ENCODE measurements at places on chromosomes 1 and 21.

- peak; percentile 75 for DNase-seq
Observed at GRCh38 chr1:44049839-44050238, 18.6 kb upstream of the SLC6A9 start.

- no peak for DNase-seq
Observed at GRCh38 chr1:113293256-113293626, 97.1 kb upstream of the MAGI3 start.

GRCh38 chr1:85609976-85610375 lies 29.4 kb downstream of the CCN1 start:
- DNase-seq, result peak; percentile 78

DNA sequence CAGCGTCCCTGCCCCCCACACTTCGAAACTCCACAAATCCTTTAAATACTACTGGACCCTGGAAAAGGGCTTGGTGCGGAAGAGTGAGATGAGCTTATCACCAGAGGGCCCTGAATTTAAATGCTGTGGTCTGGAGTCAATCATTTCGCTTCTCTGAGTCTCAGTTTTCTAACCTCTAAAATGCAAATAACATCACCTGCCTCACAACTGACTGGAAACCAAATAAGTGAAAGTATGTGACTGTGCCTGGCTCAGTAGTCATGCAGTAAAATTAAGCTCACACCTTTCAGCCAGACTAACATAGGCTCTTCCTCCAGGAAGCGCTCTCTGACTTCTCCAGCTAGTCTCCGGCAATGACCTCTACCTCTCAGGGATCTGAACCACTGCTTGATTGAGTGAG lies 4.2 kb downstream of the GJA4 start:
- DNase-seq, result no peak

Measured in renal cortical epithelial cell (primary cell).